ENCODE measurements at places on chromosomes 2 and 18.

- no peak for DNase-seq
Observed at GRCh38 chr2:74895001-74895400, 61.1 kb downstream of the HK2 start.

DNA sequence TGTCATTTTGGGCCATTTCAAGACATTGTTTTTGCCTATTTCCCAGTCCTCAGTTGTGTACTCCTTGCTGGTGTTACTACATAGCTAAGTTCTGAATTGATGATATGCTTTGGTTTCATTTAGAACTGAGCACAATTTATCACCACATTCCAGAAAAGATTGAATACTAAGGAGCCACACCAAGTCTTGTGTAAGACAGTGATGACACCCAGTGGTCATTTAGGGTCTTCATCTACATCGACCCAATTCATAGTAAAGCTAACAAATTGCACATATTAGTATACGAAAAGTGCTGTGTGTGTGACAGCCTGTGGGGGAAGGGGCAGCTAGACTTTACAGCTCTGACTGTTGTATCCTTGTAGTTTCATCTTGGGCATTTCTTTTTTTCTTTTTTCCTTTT is 10.9 kb upstream of the DLX2 start:
- DNase-seq: no peak

- no peak for DNase-seq
Observed at GRCh38 chr18:58286632-58287352, 242.8 kb downstream of the NEDD4L start.

DNA sequence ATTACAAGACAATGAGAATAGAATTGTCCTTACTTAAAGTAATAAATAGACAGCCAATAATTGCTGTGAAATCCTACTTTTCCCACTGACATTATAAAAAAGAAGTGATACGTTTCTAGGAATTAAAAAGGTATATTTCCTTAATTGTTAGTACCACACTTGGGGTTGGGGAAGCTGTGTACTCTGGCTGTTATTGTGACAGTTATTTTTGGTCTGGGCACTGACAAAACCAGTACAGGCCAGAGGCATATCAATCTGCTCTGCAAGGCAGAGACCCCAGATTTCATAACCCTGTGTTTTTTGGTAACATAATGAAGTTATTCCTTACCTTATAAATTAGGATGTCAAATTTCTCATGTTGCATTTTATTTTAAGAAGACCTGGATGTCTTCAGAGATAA is 66.5 kb downstream of the RAB10 start:
- DNase-seq: no peak

- no peak for DNase-seq
Observed at GRCh38 chr2:44705356-44705755, 236.1 kb upstream of the SIX3 start.

DNA sequence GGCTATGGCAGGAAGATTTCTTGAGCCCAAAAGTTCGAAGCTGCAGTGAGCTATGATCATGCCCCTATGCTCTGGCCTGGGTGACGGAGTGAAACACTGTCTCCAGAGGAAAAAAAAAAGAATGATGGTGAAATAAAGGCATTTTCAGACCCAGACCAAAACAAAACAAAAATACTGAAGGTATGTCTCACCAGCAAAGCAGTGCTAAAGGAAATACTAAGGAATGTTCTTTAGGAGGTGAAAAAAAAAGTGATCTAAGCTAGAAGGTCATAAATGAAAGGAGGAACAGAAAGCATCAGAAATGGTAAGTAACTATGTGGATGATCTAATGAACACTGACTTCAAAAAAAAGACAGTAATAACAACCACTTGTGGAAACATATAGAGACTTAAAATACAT is 18.7 kb downstream of the SS18 start:
- DNase-seq: no peak

- no peak for DNase-seq
Observed at GRCh38 chr2:37982847-37983246, 57.8 kb downstream of the RMDN2 start.

DNA sequence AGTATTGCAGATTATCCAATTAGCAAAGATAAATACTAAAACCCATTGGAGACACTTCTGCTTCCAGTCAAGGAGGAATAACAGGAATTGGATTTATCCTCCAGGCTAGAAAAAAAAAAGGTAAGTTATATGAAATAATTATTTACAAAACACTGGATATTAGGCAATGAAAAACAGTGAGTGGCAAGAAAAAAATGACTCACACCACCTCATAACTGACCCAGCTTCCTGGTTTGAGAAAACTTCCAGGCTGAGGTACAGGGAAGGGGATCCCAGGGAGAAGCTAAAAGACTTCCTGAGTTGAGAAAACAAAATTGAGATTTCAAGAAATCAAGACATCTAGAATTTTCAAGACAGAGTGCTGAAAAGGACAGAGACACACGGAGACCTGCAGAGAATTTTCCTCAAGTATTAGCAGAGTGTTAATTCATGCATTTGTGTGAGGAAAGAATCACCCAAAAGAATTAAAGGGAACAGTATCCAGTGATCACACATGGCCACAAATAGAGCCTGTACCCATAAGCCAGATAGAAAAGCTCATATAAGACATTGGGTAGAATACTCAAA is 17.4 kb downstream of the SRD5A2 start:
- no peak for DNase-seq

GRCh38 chr18:35369126-35369525 is 8.0 kb downstream of the ZNF396 start:
- DNase-seq: no peak

- no peak for DNase-seq
Observed at GRCh38 chr2:164055623-164056022, 319.8 kb upstream of the FIGN start.

GRCh38 chr2:226325526-226325925 is 474.1 kb downstream of the IRS1 start:
- no peak for DNase-seq

DNA sequence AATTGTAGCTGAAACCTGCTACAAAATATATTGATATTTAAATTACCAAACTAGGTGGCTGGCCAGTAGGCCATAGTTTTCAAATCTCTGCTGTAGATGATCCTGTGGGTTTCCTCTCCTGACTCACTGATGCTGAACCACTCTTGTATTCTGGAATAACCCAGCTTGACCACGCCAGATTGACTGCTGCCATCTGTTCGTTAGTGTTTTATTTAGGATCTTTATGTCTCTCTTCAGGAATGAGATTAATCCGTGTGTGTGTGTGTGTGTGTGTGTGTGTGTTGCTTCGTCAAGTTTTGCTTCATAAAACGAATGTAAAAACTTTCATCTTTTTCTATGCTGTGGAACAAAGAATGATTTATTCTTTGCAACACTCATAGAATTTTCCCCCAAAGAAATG is 187.1 kb downstream of the DYSF start:
- DNase-seq: no peak

- DNase-seq: no peak
Observed at GRCh38 chr2:233379034-233379433, 24.7 kb downstream of the DGKD start.
